PC-9 (cell line): ENCODE measurements at places on chromosomes 12 and 14. TPM values are rescaled to one million over a fixed set of nuclear protein-coding genes. Genes with fewer than 3 reads are reported as not detected.

- no peaks in the 10 kb centered on the region for H3K4me1 ChIP-seq
- no peak overlapping the region for H3K27ac ChIP-seq
- H3K36me3 ChIP-seq = no peaks in the 10 kb centered on the region
- no peak overlapping the region for H3K4me3 ChIP-seq
- no peak for DNase-seq
Observed at GRCh38 chr14:72597252-72598233, 296.4 kb downstream of the DPF3 start.

DNA sequence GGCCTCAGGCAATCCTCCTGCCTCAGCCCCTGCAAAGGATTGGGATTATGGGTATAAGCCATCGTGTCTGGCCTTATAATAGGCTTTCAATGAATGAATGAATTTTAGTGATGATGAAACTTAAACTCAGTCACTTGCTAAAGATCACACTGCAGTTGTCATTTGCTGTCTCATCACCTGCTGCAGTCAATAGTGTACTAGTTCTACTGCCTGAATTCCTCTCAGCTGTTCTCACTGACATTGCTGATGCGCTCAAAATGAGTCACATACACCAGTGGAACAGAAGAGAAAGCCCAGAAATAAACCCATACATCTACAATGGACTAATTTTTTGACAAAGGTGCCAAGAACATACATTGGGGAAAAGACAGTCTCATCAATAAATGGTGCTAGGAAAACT lies 5.6 kb upstream of the SYNJ2BP start:
- no peaks in the 10 kb centered on the region for H3K27me3 ChIP-seq
- DNase-seq = no peak
- H3K4me1 ChIP-seq = no peaks in the 10 kb centered on the region
- H3K36me3 ChIP-seq = no peaks in the 10 kb centered on the region

DNA sequence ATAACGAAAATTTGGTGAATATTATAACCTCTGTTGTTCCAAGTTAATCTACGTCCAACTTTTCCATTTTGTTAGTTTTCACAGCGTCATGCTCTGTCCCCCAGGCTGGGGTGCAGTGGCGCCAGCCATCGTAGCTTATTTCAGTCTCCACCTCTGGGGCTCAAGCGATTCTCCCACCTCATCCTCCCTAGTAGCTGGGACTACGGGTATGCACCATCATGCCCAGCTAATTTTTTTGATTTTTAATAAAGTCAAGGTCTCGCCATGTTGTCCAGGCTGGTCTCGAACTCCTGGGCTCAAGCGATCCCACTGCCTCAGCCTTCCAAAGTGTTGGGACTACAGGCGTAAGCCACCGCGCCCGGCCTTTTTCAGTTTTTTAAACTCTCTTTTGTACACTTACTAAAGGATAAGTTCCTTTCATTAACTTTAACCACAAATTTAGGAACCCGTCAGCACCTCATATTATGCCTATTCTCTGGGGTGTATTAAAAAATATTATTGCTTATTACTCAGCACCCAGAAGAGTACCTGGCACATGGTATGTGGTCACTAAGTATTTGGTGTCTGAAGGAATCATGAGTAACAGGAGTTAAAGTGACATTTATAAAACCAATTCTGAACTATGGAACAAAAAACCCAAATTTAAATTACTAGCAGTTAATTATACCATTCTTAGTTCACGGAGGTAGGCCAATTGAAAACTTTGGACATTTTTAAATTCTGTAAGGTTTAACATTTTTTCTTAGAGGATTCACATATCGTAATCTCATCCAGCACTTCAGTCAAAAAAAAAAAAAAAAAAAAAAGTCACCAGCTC lies 925 bp upstream of the MIPOL1 start:
- DNase-seq = no peak
- peaks cover 8% of the 10 kb centered on the region; the same call in 1 of the 2 replicates for H3K4me1 ChIP-seq
- peak overlapping the region; percentile 74 for H3K27ac ChIP-seq
- peak overlapping the region; percentile 67 for H3K4me3 ChIP-seq

GOLT1B gene
- total RNA-seq = 38.0 and 39.0 TPM in 2 replicates

FAM90A1 gene
- 1.6 and 1.7 TPM in 2 replicates for total RNA-seq

MYF6 gene
- total RNA-seq = not detected in 2 replicates

OVCH1 gene
- not detected in 2 replicates for total RNA-seq

LTBP2 gene
- 121 and 124 TPM in 2 replicates for total RNA-seq
